Smooth muscle cell of bladder (primary cell): ENCODE measurements at places on chromosomes 6 and 20. TPM values are rescaled to one million over a fixed set of nuclear protein-coding genes. Genes with fewer than 3 reads are reported as not detected.

Gene BANF2
- total RNA-seq = not detected in 2 replicates

Gene ANGPT4
- total RNA-seq = not detected in 2 replicates

Gene GLP1R
- total RNA-seq = not detected in 2 replicates

Gene HLA-DRB5
- total RNA-seq = not detected in 2 replicates

Gene SPATA25
- total RNA-seq = 1.3 and 1.9 TPM in 2 replicates

Gene SCUBE3
- 1.7 and 1.8 TPM in 2 replicates for total RNA-seq

Gene RIN2
- 48.9 and 57.3 TPM in 2 replicates for total RNA-seq

Gene NR2E1
- total RNA-seq = not detected in 2 replicates

Gene ZNF451
- 63.0 and 65.3 TPM in 2 replicates for total RNA-seq

Gene MPIG6B
- not detected in 2 replicates for total RNA-seq

Gene PEX7
- total RNA-seq = 7.3 and 11.6 TPM in 2 replicates

Gene ZNF334
- 1.8 and 2.0 TPM in 2 replicates for total RNA-seq

Gene GRM4
- total RNA-seq = under 0.01 TPM in 2 replicates

Gene SAMD3
- 4.1 and 11.8 TPM in 2 replicates for total RNA-seq

Gene CST9L
- total RNA-seq = not detected in 2 replicates

Gene MRAP2
- 0.28 and 0.65 TPM in 2 replicates for total RNA-seq

Gene CGA
- 0.09 TPM in 1 of 2 replicates, not detected in the other for total RNA-seq

Gene PLA2G7
- 0.09 TPM in 1 of 2 replicates, not detected in the other for total RNA-seq

Gene TUBB1
- under 0.01 TPM in 1 of 2 replicates, not detected in the other for total RNA-seq

Gene PPP1R14C
- 0.28 and 0.65 TPM in 2 replicates for total RNA-seq

Gene GINM1
- total RNA-seq = 55.5 and 69.1 TPM in 2 replicates

Gene VWA7
- total RNA-seq = 0.14 and 0.28 TPM in 2 replicates

Gene C2
- 5.4 and 8.4 TPM in 2 replicates for total RNA-seq

Gene BIRC7
- 0.65 TPM in 1 of 2 replicates, not detected in the other for total RNA-seq

Gene DNMT3B
- 0.85 and 1.0 TPM in 2 replicates for total RNA-seq

Gene CST2
- total RNA-seq = 0.55 and 0.71 TPM in 2 replicates

Gene MYO6
- total RNA-seq = 12.5 and 14.0 TPM in 2 replicates

Gene MAS1
- under 0.01 and 0.09 TPM in 2 replicates for total RNA-seq

Gene LINC00237
- total RNA-seq = not detected in 2 replicates

Gene ILRUN
- 28.9 and 37.9 TPM in 2 replicates for total RNA-seq

Gene SIRPD
- not detected in 2 replicates for total RNA-seq

Gene GRM1
- under 0.01 TPM in 2 replicates for total RNA-seq

Gene MOXD1
- 63.3 and 78.2 TPM in 2 replicates for total RNA-seq

Gene CRNKL1
- total RNA-seq = 27.2 and 31.4 TPM in 2 replicates

Gene MYCT1
- total RNA-seq = under 0.01 and 0.65 TPM in 2 replicates
